Stomach (tissue), 19 donors: ENCODE measurements at places on chromosomes 7 and 10. TPM values are rescaled to one million over a fixed set of nuclear protein-coding genes. Genes with fewer than 3 reads are reported as not detected.

GRCh38 chr10:43461950-43462349 is 25.0 kb downstream of the ZNF487 start:
- H3K27me3 ChIP-seq, result no peaks in the 10 kb centered on the region
- no peak overlapping the region for H3K27ac ChIP-seq
- no peaks in the 10 kb centered on the region for H3K36me3 ChIP-seq
- H3K4me1 ChIP-seq, result peaks cover 4% of the 10 kb centered on the region

Gene SFXN4
- 15.8 TPM for total RNA-seq

GRCh38 chr7:36683111-36683510 is 41.2 kb downstream of the AOAH start:
- H3K4me1 ChIP-seq, result no peaks in the 10 kb centered on the region
- no peaks in the 10 kb centered on the region for H3K36me3 ChIP-seq
- no peaks in the 10 kb centered on the region for H3K27me3 ChIP-seq
- H3K27ac ChIP-seq, result no peak overlapping the region

- H3K27ac ChIP-seq, result peak overlapping the region; percentile 94
- H3K4me3 ChIP-seq, result peak overlapping the region; percentile 90
- peak; percentile 62 for DNase-seq
- no peaks in the 10 kb centered on the region for H3K27me3 ChIP-seq
- peaks cover 17% of the 10 kb centered on the region for H3K4me1 ChIP-seq
Measured at GRCh38 chr7:77415476-77415822, 700 bp downstream of the GSAP start.

DNA sequence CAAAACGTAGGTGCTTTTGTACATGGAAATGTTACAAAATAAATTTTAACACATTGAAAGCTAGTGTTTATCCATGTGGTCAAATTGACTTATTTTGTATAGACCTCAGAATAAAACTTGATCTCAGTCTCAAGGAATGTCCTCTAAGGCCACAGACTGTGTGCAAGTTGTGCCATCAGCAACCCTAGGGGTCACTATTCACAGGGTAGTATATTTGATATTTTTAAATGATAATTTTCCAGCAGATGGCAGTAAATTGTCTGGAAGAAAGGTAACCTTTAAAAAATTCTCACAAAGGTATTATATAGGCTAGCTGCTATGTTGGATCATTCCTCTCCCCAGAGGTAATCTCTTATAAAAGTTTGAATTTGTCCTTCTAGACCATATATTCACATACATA is 12.9 kb upstream of the SNX10 start:
- no peaks in the 10 kb centered on the region for H3K4me1 ChIP-seq
- H3K36me3 ChIP-seq, result no peaks in the 10 kb centered on the region
- H3K27me3 ChIP-seq, result no peaks in the 10 kb centered on the region
- H3K4me3 ChIP-seq, result no peak overlapping the region

GRCh38 chr7:32326078-32326477 is 164.1 kb downstream of the LSM5 start:
- H3K4me1 ChIP-seq, result no peaks in the 10 kb centered on the region
- no peaks in the 10 kb centered on the region for H3K36me3 ChIP-seq
- H3K27ac ChIP-seq, result no peak overlapping the region
- DNase-seq, result no peak

Gene SLC37A3
- 141 TPM for total RNA-seq

Gene GDF2
- total RNA-seq, result not detected

GRCh38 chr10:9219860-9220259 is 1165.4 kb downstream of the GATA3 start:
- H3K36me3 ChIP-seq, result no peaks in the 10 kb centered on the region
- H3K27ac ChIP-seq, result no peak overlapping the region
- H3K27me3 ChIP-seq, result no peaks in the 10 kb centered on the region
- no peaks in the 10 kb centered on the region for H3K4me1 ChIP-seq
- no peak overlapping the region for H3K4me3 ChIP-seq

- no peaks in the 10 kb centered on the region for H3K36me3 ChIP-seq
- DNase-seq, result no peak
- H3K4me3 ChIP-seq, result no peak overlapping the region
- H3K4me1 ChIP-seq, result no peaks in the 10 kb centered on the region
- H3K27ac ChIP-seq, result no peak overlapping the region
Measured at GRCh38 chr10:123270806-123271205, 116.6 kb downstream of the BUB3 start.

DNA sequence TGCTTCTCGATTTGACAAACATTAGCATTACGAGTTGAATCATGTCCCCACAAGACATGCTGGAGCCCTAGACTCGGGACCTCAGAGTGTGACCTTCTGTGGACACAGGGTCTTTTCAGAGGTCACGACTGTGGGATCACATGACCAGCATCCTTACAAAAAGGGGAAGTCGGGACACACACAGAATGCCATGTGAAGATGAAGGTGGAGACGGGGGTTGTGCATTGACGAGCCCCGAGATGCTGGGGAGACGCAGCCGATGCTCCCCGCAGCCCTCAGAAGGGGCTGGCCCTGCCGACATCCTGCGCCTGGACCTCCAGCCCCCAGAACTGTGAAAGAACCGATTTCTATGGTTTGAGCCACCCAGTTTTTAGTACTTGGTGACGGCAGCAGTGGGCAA is 7.5 kb downstream of the ZFAND2A start:
- H3K36me3 ChIP-seq, result peaks cover 84% of the 10 kb centered on the region
- peaks cover 18% of the 10 kb centered on the region for H3K4me1 ChIP-seq
- no peak for DNase-seq
- H3K27me3 ChIP-seq, result no peaks in the 10 kb centered on the region

Gene OGDHL
- total RNA-seq, result 26.8 TPM

DNA sequence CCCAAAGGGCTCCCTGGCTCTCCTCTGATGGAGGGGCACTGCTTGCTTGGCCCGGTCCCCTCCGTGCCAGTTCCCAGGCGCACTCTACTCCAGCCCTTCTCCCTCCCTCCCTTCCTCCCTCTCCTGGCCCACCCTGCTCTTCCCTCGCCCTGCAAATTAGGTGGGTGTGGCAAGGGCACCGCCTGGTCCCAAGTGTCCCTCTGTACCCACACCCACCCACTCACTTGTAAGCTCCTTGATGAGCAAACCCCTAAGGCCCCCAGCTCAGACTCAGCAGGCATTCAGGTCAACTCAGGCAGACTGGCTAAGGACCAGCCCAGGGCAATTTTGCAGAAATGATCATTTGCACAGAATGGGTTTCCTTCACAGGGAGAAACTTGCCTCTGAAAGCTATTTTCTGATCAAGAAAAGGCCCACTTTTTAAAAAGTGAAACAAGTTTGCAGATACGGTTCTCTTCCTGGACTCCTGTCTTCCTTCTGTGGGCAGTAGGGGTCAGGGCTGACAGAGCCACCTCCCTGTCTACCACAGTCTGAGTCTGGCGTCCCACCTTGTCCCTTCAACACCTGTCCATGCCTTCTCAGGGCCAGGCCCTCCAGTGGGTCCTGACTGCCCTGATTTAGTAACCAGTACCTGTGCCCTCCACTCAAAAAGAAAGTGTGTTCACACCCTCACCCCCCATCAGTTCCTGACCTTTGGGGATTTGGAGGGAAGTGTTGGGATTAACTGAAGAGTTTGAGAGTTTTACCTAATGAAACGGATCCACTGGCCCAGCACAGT is 28.3 kb downstream of the C10orf71 start:
- H3K4me1 ChIP-seq, result no peaks in the 10 kb centered on the region
- no peaks in the 10 kb centered on the region for H3K27me3 ChIP-seq
- H3K36me3 ChIP-seq, result no peaks in the 10 kb centered on the region
- H3K27ac ChIP-seq, result no peak overlapping the region
- no peak overlapping the region for H3K4me3 ChIP-seq

Gene PPIA
- total RNA-seq, result 340 TPM

- no peak for DNase-seq
- H3K36me3 ChIP-seq, result no peaks in the 10 kb centered on the region
- H3K27ac ChIP-seq, result no peak overlapping the region
- peaks cover 7% of the 10 kb centered on the region for H3K4me1 ChIP-seq
- peaks cover 10% of the 10 kb centered on the region for H3K27me3 ChIP-seq
Measured at GRCh38 chr7:159000859-159001435, 143.7 kb downstream of the VIPR2 start.

Gene GIMAP6
- 0.89 TPM for total RNA-seq

DNA sequence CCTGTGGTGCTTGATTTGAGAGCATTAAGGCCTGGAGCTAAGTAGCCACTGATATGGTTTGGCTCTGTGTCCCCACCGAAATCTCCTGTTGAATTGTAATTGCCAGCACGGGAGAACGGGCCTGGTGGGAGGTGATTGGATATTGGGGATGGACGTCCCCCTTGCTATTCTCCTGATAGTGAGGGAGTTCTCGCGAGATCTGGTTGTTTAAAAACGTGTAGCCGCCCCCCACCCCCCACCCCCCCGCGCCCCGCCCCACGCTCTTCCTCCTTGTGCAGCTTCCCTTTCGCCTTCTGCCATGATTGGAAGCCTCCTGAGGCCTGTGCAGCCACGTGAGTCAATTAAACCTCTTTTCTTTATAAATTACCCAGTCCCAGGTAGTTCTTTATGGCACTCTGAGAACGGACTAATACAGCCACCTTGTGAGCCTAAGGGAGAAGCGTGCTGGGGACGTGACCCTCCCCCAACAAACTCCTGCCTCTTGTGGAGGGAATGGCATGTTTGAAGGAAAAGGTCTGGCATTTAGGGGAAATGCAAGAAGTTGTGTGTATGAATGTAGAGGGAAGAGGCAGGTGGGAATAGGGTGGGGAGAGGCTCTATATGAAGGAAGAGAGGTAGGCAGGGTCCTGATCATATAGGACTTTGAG is 118.0 kb upstream of the KMT2C start:
- H3K27me3 ChIP-seq, result no peaks in the 10 kb centered on the region
- no peak overlapping the region for H3K4me3 ChIP-seq
- no peaks in the 10 kb centered on the region for H3K4me1 ChIP-seq
- no peak for DNase-seq
- H3K27ac ChIP-seq, result no peak overlapping the region
- H3K36me3 ChIP-seq, result no peaks in the 10 kb centered on the region

- no peaks in the 10 kb centered on the region for H3K4me1 ChIP-seq
- no peak overlapping the region for H3K27ac ChIP-seq
- H3K36me3 ChIP-seq, result no peaks in the 10 kb centered on the region
- no peak overlapping the region for H3K4me3 ChIP-seq
- DNase-seq, result no peak
Measured at GRCh38 chr7:119782286-119782685, 490.7 kb upstream of the KCND2 start.

- peaks cover 7% of the 10 kb centered on the region for H3K4me1 ChIP-seq
- no peak overlapping the region for H3K27ac ChIP-seq
- no peak for DNase-seq
- no peak overlapping the region for H3K4me3 ChIP-seq
- H3K36me3 ChIP-seq, result no peaks in the 10 kb centered on the region
- H3K27me3 ChIP-seq, result no peaks in the 10 kb centered on the region
Measured at GRCh38 chr10:31152421-31153135, 120.9 kb upstream of the ZNF438 start.

Gene KCND2
- total RNA-seq, result 1.3 TPM

Gene CDK14
- total RNA-seq, result 43.9 TPM

DNA sequence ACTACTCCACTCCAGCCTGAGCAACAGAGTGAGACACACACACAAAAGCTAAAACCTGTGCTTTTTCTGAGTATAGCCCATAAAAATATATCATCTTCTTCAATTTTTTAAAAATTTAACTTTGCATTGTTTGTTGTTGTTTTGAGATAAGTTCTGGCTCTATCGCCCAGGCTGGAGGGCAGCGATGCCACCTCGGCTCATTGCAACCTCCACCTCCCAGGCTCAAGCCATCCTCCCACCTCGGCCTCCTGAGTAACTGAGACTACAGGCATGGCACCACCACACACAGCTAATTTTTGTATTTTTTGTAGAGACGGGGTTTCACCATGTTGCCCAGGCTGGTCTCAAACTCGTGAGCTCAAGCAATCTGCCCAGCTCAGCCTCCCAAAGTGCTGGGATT is 14.3 kb upstream of the TLX1 start:
- no peak overlapping the region for H3K27ac ChIP-seq
- H3K27me3 ChIP-seq, result peaks cover 96% of the 10 kb centered on the region
- H3K4me3 ChIP-seq, result no peak overlapping the region

GRCh38 chr10:87585565-87586514 is 73.8 kb upstream of the PAPSS2 start:
- no peaks in the 10 kb centered on the region for H3K27me3 ChIP-seq
- no peaks in the 10 kb centered on the region for H3K4me1 ChIP-seq
- no peak overlapping the region for H3K4me3 ChIP-seq
- H3K27ac ChIP-seq, result no peak overlapping the region

DNA sequence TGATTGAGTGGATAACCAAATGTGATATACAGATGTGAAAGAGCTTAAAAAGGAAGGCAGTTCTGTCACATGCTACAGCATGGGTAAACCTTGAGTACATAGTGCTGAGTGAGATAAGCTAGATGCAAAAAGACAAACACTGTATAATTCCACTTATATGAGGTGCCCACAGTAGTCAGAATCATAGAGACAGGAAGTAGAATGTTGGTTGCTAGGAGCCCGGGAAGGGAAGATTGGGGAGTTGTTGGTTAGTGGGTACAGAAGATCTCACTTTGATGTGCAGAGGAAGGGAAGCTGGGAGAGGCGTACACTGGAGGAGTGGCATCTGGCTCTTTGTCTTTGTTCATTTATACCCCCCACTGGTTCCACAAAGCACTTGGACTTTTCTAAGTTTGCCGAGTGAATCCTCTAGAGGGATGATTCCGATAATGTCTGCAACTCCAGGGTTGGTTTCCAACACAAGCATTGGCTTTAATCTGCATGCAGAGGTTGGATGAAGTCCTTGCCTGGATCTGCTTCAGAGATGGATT is 39.5 kb downstream of the TSPAN14 start:
- H3K4me3 ChIP-seq, result no peak overlapping the region
- H3K27ac ChIP-seq, result peak overlapping the region; percentile 69
- peak; percentile 20 for DNase-seq
- no peaks in the 10 kb centered on the region for H3K27me3 ChIP-seq
- H3K4me1 ChIP-seq, result peaks cover 74% of the 10 kb centered on the region
- H3K36me3 ChIP-seq, result peaks cover 42% of the 10 kb centered on the region

Gene STEAP1B
- total RNA-seq, result not detected

GRCh38 chr7:38584443-38585210 is 46.5 kb downstream of the AMPH start:
- H3K4me1 ChIP-seq, result peaks cover 8% of the 10 kb centered on the region
- H3K27ac ChIP-seq, result no peak overlapping the region
- peak; percentile 20 for DNase-seq
